Small intestine (tissue), 16 donors: ENCODE measurements at places on chromosomes 13 and 19.

DNA sequence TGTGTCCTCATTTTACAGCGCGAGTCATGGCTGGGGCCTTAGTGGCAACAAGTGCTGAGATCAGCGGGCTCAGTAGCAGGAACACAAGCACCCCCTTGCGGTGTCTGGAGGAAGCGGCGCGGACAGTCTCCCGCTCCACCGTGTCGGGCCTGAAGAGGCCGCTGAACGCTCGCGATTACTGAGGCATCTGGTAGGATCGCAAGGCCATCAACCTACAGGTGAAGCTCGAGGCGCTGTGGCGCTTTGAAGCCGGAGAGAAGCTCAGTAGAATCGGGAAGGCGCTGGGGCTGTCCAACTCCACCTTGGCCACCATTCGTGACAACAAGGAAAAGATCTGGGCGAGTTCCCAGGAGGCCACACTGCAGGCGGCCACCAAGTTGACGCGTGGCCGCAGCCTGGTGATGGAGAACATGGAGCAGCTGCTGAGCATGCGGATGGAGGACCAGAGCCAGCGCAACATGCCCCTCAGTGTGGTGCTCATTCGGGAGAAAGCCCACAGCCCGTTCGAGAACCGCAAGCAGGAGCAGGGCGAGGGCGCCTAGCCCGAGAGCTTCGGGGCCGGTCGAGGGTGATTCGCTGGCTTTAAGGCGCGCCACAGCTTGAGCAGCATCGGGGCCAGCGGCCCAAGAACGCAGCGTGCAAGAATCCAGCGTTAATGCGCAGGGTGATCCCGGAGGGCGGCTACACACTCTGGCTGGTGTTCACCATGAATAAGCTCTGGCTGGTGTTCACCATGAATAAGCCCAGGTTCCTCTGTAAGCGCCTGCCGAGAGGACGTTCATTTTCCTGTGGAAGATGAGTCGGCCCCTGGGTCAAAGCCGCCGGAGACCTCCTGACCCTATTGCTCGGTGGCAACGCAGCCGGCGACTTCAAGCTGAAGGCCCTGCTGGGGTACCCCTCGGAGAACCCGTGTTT is 8.3 kb upstream of the MZF1 start:
- DNase-seq = peak; percentile 50

DNA sequence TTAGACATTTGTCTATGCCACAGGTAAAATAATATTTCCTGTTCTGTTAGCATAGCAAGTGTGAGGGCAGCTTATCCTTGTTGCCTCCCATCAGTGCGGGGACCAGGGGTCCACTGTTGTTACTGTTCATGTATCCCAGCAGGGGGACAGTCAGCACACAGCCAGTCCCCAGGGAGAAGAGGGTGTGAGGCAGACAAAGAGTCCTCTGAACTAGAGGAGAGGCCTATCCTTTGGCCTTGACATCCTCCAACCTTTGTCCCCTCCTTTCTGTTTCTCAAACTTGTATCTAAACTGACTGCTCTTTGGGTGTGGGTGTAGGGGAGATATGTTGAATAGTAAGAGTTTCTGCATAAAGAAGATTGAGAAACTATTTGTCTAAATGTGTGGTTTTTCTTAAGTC is 2.9 kb upstream of the GPR18 start:
- peak; percentile 25 for DNase-seq

DNA sequence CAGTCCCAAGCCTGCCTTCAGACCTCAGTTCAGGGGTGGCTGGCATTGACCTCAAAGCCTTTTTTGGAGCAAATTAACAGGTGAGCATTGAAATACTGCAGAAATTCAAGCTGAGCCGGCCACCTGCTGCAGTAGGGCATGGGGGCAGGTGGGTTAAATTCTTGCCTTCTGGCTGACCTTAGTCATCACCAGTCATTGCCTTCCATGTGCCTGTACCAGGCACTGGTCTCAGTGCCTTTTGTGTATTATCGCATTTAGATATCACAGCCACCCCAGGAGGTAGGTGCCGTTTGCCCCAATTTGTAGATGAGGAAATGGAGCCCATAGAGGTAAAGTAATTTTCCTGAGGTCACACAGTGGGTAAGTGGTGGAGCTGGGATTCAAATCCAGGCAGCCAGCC is 7.2 kb downstream of the PPP1R37 start:
- DNase-seq = no peak

DNA sequence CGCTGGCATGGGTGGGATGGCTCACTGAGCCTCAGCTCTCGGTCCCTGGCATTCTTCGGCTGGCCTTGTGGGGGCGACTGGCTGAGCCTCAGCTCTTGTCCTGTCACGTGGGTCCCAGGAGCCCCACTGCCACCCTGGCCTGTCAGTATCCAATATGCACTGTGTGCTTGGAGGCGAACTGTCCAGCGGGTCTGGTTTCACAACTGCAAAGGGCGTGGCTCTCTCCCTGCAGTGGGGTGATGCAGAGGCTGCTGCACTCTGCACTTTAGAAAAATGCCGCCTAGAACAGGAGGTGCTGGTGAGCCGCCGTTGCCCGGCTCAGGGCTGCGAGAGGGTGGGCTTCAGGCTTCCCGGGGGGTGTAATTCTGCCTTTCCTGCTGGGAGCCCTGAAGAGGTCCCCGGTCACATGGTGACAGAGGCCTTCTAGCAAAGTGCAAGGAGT is 17.0 kb upstream of the TMEM255B start:
- DNase-seq = peak; percentile 81

DNA sequence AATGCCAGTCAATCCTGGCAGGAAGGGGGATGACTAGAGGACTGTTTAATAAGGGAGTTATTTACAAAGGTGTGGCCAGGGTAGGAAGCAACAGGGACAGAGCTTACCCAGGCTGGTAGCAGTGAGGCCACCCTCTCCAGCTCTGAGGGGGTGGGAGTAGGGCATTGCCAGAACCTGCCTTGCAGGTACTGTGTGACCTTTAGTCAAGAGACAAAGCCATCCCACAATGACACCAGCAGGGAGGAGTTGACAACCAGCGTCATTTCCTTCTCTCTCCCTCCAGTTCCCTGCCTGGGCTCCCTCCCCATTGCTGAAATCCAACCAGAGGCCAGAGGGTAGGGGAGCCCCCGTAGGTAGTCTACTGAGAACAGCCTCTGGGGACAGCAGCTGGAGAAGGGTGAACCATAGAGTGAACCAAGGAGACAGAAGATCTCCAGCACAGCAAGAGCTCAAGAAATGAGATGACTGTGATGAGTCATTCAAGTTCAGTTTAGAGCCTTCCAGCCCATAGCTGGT is 33.3 kb upstream of the SPATA13 start:
- DNase-seq = peak; percentile 89

- DNase-seq = peak; percentile 39
Measured at GRCh38 chr13:42836930-42837690, 55.7 kb downstream of the FAM216B start.

GRCh38 chr19:13718733-13719132 is 45.6 kb upstream of the MRI1 start:
- DNase-seq = peak; percentile 67

DNA sequence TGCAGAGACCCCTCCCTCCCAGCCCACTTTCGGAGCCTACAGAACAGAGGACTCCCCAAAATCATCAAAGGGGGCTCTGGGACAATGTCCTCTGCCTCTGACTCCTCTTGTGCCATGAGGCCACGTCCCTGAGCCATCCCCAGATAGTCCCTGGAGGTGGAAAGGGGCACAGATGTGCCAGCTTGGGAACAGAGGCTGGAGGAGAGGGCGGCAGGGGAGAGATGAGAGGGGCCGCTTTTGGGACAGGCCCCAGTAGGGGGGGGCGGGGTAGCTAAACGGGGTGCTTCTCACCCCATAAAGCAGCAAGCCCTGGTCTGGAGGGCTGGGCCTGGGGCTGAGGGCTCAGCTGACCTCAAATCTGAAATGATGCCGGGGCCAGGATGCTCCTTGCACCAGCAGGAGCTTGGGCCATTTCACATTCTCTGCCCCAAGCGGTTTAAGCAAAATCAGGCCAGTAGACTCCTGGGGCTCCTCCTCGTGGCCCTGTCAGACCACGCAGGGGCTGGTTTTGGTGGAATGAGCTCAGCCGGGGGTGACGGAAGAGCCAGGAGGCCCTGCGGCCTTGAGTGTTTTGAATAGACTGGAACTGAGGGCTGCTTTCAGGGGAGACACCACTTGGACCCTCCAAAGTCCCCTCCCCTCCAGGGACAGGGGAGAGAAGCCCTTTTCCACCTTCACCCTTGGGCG is 27.1 kb downstream of the ONECUT3 start:
- no peak for DNase-seq

DNA sequence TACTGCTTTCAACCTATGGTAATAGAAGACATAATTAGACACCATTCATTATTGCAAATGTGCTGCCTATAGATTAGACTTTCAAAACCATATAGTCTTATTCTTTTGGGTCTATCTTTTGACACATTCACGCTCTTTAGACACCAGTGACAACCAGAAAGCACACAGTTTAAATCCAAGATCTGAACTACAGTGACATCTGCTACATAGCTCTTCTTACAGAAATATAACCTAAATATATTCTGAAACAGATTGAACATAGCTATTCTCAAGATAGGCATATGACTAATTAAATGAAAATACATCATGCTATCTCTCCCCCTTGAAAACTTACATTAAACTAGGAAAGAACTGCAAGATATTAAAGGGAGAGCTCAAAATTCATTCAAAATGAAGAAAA is 514.2 kb upstream of the SLITRK6 start:
- DNase-seq = no peak

DNA sequence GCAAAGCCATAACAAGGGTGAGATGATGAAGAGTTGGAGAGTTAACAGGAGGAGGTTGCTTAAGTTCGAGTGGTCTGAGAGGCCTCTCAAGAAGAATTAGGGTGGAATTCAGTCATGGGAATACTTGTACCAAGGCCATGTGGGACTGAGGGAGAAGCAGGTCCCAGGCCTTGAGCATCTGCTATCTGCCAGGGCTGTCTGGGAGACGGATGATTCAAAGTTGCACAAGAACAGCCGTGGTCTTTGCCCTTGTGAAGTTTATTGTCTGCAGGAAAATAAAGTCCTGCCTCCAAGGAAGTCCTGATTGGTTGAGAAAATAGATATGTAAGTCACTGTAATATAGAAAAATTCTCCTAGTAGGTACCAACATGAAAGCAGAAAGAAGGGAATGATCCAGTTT is 178.8 kb upstream of the RFC3 start:
- DNase-seq = peak; percentile 52

GRCh38 chr13:105758918-105759860 is 776.3 kb downstream of the EFNB2 start:
- no peak for DNase-seq

GRCh38 chr19:16175954-16176353 is 2.6 kb upstream of the CIB3 start:
- DNase-seq = no peak

- DNase-seq = no peak
Measured at GRCh38 chr13:76004416-76004815, 368.3 kb downstream of the LMO7 start.

DNA sequence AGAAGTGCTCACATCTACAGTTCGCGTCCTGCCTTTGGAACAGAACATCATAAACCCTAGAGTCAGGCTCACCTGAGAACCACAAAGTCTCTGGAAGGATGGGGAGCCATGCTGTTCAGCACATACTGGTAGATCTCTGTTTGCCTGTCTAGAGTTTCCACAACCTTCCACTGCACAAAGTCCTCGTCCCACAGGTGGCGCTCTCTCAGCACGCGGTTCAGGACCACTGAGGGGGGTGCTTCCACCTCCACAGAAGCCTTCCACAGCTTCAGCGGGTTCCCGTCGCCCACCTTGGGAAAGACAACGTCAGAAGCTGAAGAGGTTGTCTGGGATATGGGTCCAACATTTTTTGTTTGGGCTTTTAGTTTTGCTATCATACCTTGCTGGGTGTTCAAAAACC is 93.6 kb downstream of the KL start:
- no peak for DNase-seq

DNA sequence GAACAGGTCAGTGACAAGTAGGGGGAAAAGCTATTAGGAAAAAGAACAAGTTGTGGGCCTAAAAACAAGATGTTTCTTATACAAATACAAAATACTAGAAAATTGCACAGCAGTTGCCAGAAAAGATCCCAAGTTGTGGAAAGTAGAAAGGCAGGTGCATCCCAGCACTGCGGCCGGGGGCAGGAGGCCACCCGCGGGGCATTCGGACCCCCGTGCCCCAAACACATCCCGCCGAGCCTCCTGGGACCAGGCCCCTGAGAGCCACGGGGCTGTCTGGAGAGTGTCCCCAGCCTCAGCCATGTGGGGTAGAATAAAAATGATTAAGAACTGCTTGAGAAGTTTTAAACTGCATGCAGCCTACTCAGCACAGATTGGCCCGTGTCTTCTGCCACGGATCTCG is 11.4 kb downstream of the RASA3 start:
- no peak for DNase-seq

GRCh38 chr13:110109140-110109783 is 197.7 kb downstream of the COL4A1 start:
- no peak for DNase-seq

DNA sequence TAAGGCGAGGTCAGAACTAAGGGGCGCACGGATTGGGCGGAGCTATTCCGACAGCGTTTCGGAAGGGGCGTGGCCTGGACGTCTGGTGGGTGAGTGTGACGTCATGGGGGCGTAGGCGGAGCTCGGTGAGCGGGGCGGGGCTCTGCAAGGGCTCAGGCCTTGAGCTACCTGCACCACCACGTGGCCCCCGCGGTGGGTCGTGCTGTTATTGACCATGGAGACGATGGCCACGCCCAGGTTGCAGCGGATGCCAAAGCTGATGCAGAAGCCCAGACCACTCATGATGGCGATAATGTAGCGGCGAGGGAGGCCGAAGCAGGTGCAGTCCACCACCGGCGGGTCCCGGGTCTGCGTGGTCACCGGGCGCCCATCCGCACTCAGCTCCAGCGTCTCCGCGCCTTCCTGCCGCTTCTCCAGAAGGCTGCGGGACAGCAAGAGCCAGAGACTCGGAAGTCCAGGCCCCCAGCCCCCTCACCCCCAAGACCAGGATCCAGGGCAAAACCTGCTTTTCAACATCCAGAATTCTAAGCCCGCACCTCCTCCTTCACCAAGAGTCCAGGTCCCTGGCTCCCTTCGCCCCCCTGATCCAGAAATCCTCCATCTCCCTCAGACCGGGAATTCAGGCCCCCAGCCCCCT is 4.8 kb downstream of the SLC17A7 start:
- DNase-seq = peak; percentile 24

DNA sequence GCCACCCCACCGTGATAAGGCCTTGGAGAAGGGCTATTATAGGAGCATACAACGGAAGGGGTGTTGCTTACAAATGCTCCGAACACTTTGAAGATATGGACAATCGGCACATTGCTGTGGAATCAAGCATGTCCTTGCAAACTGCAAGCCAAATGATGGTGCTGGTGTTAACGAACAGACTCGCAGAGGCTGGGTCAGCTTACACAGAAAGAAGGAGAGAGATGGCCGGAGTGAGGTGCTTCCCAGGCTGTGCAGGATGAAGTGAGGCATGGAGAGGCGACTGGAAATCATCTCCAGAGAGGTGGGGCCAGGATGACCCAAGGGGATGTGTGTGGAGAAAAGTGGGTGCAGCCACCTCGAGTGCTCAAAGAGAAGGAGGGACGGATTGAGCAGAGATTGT is 42.2 kb downstream of the HSPH1 start:
- DNase-seq = no peak

GRCh38 chr13:41691274-41691673 is 233.9 kb downstream of the RGCC start:
- DNase-seq = no peak

- no peak for DNase-seq
Measured at GRCh38 chr19:44570603-44570983, 41.1 kb upstream of the CEACAM20 start.

- DNase-seq = no peak
Measured at GRCh38 chr19:48663667-48664066, 9.2 kb downstream of the NTN5 start.

- no peak for DNase-seq
Measured at GRCh38 chr13:26749285-26749684, 11.3 kb downstream of the GPR12 start.
